ENCODE measurements at places on chromosomes 1 and 21.

DNA sequence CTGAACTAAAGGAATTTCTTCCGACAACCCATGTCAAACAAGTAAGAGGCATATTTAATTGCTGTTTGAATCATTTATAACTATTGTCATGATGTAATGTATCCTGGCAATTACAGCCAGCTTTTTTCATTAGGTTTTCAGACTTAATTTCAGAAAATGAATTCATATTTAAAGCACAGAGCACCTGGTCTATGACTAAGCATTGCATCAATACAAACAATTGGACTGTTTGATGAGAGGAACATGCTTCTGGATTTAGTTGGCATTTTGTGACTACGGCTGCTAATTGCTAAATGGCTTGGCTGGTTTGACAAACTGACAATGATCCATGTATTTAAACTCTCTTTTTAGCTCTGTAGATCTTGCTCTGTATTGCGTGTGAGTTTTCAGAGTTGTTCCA lies 853.4 kb downstream of the NCAM2 start:
- no peak for DNase-seq

DNA sequence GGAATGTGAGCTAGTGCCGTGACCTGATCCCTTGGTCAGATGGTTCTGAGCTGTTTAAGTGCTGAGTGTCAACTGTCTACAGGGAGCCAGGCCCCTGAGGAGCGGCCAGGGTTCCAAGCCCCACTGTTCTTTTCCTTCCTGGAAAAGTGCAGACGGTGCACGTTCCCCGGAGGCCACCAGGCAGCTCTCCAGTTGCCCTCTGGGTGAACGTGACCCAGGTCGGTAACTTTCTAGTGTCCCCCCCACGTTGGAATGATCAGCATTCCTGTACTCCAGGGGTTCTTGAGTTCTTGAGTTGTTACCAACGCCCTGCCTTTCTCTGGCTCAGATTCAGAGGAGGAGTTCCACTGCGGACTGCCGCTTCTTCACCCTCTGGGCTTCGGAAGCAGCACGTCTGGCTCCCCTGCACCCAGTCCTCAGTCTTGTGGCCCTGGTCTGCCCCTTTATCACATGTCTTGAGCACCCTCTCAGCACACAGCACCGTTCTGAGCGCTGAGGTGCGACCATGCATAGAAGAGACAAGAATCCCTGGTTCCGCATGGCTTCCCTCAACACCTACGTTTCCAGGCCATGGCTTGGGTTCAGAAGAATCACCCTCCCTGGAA lies 131.5 kb downstream of the DHRS3 start:
- DNase-seq: no peak

DNA sequence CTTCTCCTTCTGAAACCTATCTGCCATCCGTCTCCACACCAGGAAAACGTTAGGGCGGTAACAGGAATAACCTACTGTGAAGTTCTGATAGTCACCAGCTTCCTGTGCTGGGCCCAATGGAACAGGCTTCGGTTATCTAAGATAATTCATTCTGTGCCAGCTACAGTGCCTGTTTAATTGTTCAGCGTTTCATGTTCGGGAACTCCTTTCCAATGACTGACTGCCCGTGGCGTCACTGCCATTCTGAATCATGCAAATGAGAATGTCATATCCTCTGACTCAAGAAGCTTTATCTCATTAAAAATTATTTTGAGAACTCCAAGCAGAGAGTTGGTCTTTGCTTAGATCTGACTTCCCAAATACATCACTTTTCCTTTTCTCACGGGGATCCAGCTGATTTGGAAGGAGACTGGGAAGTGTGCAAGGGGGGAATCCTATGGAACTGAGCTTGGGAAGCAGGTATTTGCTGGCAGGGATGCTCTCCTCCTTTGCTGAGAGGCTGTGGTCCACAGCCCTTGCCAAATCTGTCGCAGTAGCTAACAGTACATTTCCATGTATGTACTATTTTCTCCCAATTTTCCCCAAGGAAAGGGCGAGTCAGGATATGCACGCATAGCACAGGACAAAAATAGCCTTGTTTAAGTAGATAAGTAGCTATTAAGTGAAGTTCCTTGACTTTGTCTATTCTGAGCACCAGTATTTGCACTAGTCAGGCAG lies 358.7 kb downstream of the LTN1 start:
- no peak for DNase-seq

GRCh38 chr1:159266832-159267231 lies 35.3 kb upstream of the FCER1A start:
- no peak for DNase-seq

DNA sequence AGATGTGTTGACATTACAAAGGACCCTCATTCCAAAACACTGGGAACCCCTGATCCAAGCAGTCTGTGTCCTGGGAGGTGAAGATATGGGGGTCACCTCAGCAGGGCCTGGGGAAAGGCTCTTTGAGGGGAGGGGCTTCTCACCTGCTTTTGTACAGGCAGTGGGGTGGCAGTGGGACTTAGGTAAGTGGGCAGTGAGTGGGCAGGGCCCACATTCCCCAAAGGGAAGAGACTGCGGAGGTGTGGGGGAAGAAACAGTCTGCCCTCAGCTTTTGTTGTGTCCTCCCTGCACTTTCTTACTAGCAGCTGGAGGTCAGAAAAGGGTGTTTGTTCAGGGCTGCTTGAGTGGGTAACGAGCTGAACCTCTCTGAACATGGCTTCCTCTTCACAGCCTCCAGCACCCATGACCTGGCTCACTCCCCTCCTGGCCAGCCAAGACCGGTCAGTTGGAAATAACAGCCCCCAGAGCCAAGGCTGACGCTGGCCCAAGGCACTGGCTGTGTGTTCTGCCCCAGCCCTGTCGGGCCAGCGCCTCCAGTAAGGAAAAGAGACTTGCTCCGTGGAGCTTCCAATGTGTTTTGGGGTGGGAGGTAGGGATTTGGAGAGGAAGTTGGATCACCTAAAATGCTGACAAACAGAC lies 173.5 kb downstream of the PSMG1 start:
- DNase-seq: no peak

GRCh38 chr21:43779660-43780059 lies 3.6 kb upstream of the CSTB start:
- DNase-seq: no peak

- DNase-seq: no peak
Observed at GRCh38 chr21:45080232-45080631, 5.9 kb downstream of the ADARB1 start.

DNA sequence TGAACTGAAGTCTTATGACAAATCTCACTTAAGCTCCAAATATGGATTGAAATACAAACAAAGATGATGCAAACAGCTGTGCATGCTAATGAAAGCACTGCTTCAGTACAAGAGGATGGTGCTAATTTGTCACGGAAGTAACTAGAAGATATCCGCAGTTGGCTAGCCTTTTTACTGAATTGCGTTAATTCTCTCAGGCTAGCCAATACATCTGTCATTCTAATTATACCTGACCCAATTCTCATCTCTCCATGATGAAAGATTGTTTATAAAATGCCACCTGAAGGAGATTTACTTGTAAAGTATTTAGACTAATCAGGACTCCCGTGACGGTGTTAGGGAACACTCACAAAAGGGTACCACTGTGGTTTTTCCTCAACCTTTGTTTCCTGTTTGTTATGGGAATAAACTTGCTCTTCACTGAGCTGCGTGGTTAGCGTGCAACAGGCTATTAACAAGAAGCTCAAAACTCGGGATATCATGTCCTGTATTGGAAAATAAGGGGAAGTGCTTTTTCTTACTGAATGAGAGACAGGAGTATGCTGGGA lies 162.5 kb downstream of the APP start:
- no peak for DNase-seq

DNA sequence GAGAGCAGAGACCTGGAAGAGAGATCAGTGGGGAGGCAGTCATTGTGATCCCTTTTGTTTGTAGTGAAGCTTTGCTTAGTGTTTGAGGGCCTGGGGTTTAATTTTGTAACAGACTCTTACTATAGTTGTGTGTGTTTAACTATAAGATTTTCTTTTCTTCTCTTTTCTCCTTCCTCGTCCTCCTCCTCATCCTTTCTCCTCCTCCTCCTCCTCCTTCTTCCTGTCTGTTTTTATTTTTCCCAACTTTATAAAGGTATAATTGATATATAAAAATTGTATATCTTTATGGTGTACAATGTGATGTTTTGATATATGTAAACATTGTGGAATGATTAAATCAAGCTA lies 71.2 kb upstream of the MACF1 start:
- no peak for DNase-seq

DNA sequence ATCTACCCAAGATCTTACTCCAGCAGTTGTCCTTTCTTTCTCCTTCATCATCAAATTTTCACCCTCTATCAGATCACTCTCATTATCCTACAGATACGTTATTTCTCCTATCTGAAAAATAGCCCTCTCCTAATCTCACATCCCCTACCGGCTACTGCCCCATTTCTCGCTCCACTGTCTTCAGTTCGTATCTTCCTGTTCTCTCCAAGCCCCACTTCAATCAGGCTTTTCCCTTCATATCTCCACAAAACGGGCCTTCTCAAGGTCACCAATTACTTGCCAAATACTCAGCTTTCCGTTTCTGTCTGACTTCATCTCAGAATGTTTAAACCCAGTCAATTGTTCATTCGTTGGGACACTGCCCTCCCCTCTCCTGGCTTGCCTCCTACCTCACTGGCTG lies 32.4 kb downstream of the SLC30A1 start:
- no peak for DNase-seq

DNA sequence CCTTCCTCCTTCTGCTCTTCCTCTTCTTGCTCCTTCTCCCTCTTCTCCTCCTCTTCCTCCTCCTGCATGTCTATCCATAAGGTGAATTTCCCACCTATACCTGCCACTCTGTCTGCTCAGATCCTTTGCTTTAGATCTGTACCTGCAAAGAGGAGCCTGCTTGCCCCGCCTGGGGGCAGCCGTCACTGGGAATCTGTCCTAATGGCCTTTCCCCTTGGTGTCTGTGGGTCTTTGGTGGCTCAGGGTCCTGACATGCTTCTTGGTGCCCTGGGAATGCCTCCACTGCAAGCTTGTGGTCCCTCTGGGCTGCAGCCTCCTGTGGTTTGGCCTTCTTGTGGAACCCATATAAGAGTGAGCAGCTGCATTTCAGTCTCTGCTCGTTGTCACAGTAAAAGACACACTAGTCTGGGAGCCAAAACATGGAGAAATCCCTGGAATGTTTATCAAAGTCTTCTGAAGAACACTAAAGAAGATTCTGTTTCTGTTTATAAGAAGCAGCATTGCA lies 79.5 kb upstream of the CSF3R start:
- no peak for DNase-seq
